Activated gamma-delta T cell (primary cell): ENCODE measurements at places on chromosomes 2 and 18.

- no peak for DNase-seq
Measured at GRCh38 chr2:138600732-138601457, 99.3 kb downstream of the SPOPL start.

- DNase-seq, result no peak
Measured at GRCh38 chr2:221397187-221397586, 174.9 kb downstream of the EPHA4 start.

DNA sequence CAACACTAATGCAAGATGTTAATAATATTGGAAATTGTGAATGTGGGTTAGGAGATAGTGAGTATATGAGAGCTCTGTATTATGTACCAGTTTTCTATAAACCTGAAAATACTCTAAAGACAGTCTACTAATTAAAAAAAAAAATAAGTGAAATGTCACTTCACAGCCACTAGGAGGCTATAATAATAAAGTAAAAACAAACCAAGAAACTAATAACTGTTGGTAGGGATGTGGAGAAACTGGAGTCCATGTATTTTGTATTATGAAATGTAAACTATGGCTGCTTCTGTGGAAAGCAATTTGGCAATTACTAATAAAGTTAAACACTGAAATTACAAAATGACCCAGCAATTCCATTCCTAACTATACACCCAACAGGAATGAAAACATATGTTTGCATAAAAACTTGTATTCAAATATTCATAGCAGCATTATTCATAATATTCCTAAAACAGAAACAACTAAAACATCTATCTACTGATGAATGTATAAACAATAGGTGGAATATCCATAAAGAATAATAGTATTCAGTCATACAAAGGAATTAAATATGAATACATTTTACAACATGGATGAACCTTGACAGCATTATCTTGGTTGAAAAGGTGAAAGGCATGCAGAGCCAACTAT lies 36.2 kb downstream of the CCDC178 start:
- no peak for DNase-seq

DNA sequence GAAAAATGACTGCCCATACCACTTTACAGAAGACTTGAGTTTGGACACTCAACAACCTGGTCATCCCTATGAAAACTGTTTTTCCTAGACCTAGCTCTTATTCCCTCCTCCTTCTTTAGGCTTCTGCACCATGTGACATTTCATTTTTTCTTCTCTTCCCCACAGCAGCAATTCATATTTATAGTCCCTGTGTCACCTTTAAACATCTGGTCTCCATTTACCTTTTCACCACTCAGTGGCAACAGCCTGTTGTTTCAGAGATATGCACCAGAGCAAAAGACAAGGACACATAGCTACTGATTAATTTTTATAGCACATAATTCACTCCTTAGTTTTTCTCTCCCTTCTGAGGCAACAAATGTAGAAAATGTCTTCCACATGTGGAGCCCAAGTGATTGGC lies 118.7 kb downstream of the RIT2 start:
- DNase-seq, result no peak

- no peak for DNase-seq
Measured at GRCh38 chr18:80190311-80190710, 57.0 kb downstream of the PARD6G start.

DNA sequence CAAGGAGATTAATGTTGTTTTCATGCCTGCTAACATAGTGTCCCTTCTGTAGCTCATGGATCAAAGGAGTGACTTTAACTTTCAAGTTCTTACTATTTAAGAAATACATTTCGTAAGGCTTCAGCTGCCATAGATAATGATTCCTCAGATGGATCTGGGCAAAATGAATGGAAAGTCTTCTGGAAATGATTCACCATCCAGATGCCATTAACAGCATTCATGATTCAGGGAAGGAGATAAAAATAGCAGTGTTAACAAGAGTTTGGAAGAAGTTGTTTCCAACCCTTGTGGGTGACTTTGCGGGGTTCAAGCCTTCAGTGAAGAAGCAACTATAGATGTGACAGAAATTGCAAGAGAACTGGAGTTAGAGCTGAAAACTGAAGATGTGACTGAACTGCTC lies 17.0 kb downstream of the VRK2 start:
- DNase-seq, result no peak

GRCh38 chr18:22385718-22386117 lies 32.0 kb downstream of the CTAGE1 start:
- no peak for DNase-seq

- DNase-seq, result no peak
Measured at GRCh38 chr2:16821692-16822091, 156.1 kb upstream of the CYRIA start.

- no peak for DNase-seq
Measured at GRCh38 chr2:66775730-66776422, 341.0 kb downstream of the MEIS1 start.

DNA sequence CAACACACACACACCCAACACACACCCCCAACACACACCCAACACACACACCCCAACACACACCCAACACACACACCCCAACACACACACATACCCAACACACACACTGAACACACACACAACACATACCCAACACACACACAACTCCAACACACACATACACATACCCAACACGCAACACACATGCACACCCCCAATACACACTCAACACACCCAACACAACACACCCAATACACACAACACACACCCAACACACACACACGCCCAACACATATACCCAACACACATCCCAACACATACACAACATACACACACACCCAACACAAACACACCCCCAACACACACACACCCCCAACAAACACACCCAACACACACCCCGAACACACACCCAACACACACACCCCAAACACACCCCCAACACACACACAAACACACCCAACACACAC lies 8.2 kb upstream of the STK25 start:
- no peak for DNase-seq

- DNase-seq, result no peak
Measured at GRCh38 chr2:91477731-91478672, 2786.5 kb downstream of the RPIA start.

- no peak for DNase-seq
Measured at GRCh38 chr18:2172881-2173280, 398.4 kb downstream of the METTL4 start.
